Endothelial cell of coronary artery (primary cell): ENCODE measurements at places on chromosomes 13 and 19. TPM values are rescaled to one million over a fixed set of nuclear protein-coding genes. Genes with fewer than 3 reads are reported as not detected.

Gene NOTCH3
- 0.99 and 63.3 TPM in 2 replicates for total RNA-seq

Gene NLRP13
- not detected in 2 replicates for total RNA-seq

Gene ZNF253
- 0.36 and 3.3 TPM in 2 replicates for total RNA-seq

Gene PGLYRP2
- under 0.01 TPM in 1 of 2 replicates, not detected in the other for total RNA-seq

Gene ZNF99
- total RNA-seq: not detected in 2 replicates

Gene CEACAM20
- 0.09 TPM in 1 of 2 replicates, not detected in the other for total RNA-seq

Gene ZNF497
- 0.81 and 1.1 TPM in 2 replicates for total RNA-seq

Gene FIZ1
- 1.9 and 2.2 TPM in 2 replicates for total RNA-seq

Gene KLK7
- total RNA-seq: not detected in 2 replicates

Gene GPR183
- total RNA-seq: not detected in 2 replicates

Gene PSG11
- total RNA-seq: not detected in 2 replicates

Gene CCDC169
- 2.4 and 3.9 TPM in 2 replicates for total RNA-seq

Gene ZNF792
- 24.8 and 34.3 TPM in 2 replicates for total RNA-seq

Gene VSTM2B
- not detected in 2 replicates for total RNA-seq

Gene P2RY11
- total RNA-seq: 2.0 and 5.6 TPM in 2 replicates

Gene HIPK4
- total RNA-seq: under 0.01 and 0.09 TPM in 2 replicates

Gene PLK5
- total RNA-seq: not detected in 2 replicates

Gene NKPD1
- total RNA-seq: 0.09 and 0.19 TPM in 2 replicates

Gene VAV1
- total RNA-seq: not detected in 2 replicates

Gene CD209
- not detected in 2 replicates for total RNA-seq

Gene INSR
- total RNA-seq: 35.8 and 57.5 TPM in 2 replicates

Gene LGALS7B
- not detected in 2 replicates for total RNA-seq

Gene ZNF177
- total RNA-seq: 0.72 and 1.2 TPM in 2 replicates

Gene ZNF627
- 18.7 and 21.2 TPM in 2 replicates for total RNA-seq

Gene ZNF546
- total RNA-seq: 3.2 and 4.1 TPM in 2 replicates

Gene ZNF135
- 0.18 and 1.6 TPM in 2 replicates for total RNA-seq

Gene EGLN2
- total RNA-seq: 107 and 118 TPM in 2 replicates

Gene ZNF649
- 7.6 and 9.6 TPM in 2 replicates for total RNA-seq

Gene CHST8
- total RNA-seq: 0.18 TPM in 1 of 2 replicates, not detected in the other

Gene ATP8A2
- under 0.01 TPM in 2 replicates for total RNA-seq

Gene RNF17
- 0.28 TPM in 1 of 2 replicates, not detected in the other for total RNA-seq

Gene PSG3
- total RNA-seq: not detected in 2 replicates

Gene PSG6
- not detected in 2 replicates for total RNA-seq

Gene SSC5D
- 0.27 and 2.1 TPM in 2 replicates for total RNA-seq

Gene ZNF14
- total RNA-seq: 3.4 and 4.6 TPM in 2 replicates

Gene SERP2
- total RNA-seq: 0.45 and 1.4 TPM in 2 replicates

Gene CCL25
- total RNA-seq: not detected in 2 replicates

Gene ZMYM5
- total RNA-seq: 9.4 and 11.4 TPM in 2 replicates

Gene CA11
- total RNA-seq: 1.3 and 1.7 TPM in 2 replicates

Gene MAST1
- total RNA-seq: 0.09 and 0.36 TPM in 2 replicates

Gene MYO9B
- 47.7 and 58.8 TPM in 2 replicates for total RNA-seq
